ENCODE measurements at places on chromosomes 13 and 19.

- no peak for DNase-seq
Measured at GRCh38 chr19:1073063-1073955, 6.3 kb downstream of the ARHGAP45 start.

DNA sequence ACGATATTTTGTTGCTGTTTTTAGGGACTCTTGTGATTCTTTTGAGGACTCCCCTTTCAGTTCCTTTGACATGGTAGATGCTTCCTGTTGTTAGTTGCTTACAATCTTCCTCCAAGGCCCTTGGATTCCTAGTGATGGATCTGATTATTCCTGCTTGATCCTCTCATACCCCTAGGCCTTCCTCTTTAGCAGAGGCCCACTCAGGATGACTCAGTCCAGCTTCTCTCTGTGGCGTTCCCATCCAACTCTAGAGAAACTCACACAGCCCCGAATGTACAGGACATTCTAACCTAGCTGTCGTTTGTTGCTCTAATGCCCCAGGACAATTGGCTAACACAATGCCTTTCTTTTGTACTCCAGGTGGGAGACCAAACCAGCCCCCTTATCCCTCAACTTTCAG lies 191.4 kb downstream of the POSTN start:
- DNase-seq = no peak

DNA sequence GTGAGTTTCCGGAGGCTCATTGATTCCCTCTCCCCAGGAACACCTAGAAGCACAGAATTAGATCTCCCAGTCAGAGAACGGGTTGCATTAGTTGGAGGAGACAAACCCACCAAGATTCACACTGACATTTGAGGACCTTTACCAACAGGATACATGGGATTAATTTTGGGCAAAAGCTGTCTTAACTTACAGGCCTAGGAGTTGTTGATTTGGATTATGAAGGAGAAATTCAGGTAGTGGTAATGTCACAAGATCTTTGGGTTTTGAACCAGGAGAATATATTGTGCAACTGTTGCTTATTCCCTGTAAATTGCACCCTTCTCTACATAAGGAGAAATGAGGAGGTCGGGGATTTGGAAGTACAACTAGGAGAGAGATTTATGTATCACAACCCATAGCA lies 38.0 kb downstream of the POSTN start:
- no peak for DNase-seq

- DNase-seq = no peak
Measured at GRCh38 chr19:18860725-18861124, 29.0 kb downstream of the UPF1 start.

DNA sequence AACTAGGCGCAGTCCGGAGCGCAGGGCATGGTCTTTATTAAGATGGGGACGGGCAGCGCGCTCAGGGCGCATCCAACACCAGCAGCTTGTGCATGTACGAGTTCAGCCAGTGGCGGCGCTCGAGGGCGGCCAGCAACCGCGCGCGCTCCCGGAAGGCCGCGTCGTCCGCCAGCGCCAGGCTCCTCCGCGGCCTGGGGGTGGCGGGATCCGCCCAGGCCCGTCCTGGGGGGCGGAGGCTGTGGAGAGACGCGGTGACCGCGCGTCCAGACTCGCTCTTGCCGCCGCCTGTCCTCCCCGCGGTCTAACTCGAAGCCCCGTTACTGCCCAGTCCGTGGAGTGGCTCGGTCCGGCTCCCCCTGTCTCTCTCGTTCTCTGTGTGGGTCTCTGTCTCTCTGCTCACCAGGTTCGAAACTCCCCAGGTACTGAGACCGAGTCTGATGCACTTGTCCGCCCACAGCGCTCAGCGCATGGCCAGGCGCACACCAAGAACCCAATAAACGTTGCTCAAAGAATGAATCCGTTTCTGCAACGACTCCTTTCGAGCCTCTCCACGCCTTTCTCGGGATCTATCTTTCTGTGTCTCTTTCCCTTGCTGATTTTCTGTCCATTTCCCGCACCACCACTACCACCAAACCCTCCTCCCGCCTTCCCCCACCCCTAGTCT lies 702 bp downstream of the PTH2 start:
- no peak for DNase-seq

DNA sequence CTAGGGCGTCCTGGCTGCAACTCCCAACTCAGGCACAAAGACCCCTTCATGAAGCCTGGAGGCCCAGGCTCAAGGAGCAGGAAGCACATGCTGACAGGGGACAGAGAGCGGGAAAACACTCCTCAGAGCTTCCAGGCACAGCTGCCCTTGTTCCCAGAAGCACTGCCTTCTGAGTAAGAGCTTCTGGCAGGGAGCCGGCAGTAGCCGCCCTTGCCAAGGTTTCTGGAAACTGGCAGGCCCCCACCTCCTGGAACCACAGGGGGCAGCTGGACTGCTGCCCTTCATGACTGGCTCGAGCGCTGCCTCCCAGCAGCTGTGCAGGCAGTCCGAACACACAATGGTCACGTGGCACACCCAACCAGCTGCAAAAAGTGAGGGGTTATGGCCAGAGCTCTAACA lies 33.6 kb upstream of the EPHX3 start:
- DNase-seq = no peak

DNA sequence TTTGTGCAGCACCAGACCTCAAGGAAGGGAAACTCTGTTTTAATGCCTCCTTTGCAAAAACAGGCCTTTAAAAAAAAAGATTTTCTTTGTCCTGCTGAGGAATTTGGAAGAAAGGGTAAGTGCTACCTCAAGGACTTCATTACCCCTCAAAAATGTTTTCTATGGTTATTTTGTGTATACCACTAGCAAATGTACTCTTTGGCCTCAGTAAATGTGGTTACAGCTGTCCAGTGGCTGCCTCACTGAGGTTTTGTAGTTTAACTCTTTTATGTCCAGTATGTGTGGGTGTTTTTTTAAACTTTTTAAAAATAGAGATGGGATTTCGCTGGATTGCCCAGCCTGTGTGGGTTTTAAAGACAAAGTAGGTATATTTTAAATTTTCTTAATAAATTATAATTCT lies 42.2 kb upstream of the TSC22D1 start:
- no peak for DNase-seq

- DNase-seq = no peak
Measured at GRCh38 chr13:21355304-21355703, 103.8 kb downstream of the ZDHHC20 start.

DNA sequence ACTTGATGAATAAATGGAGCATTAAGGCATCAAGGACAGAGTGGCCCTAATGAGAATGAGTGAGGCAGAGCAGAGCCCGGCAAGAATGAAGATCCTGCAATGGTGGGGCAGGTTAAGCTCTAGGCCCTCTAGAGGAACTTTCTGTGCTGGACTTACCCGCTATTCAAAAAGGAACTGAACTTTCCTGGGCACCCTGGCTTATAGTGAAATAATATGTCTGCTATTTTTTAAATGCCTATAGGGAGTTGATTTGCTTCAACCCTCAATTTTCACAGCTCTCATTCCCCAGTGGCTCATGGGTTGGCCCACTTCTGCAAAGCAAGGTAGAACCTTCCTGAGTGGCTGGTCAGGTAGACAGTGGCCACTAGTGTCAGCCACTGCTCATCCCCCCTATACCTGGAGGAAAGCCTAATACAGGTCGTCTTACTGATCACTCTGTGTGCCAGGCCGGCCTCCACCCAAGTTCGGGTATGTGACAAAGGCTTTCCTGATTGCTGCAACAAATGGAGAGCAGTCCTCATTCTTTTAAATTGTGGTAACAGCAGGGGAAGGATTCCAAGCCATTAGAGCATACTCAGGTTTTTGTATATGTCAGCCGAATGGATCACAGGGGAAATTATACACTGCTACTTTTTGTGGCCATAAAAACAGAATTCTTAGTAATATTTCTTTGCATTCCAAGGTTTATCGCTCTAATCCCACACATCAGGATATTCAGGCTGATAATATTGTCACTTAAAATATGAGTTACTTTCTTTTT lies 103.0 kb downstream of the KL start:
- DNase-seq = no peak

- DNase-seq = no peak
Measured at GRCh38 chr13:85853901-85854663, 54.9 kb upstream of the SLITRK6 start.
